Stimulated activated CD8-positive, alpha-beta memory T cell treated with anti-CD3 and anti-CD28 coated beads, Interleukin-7, amount 100 ng/mL, for 1 hour (primary cell): ENCODE measurements at places on chromosomes 16 and 17.

DNA sequence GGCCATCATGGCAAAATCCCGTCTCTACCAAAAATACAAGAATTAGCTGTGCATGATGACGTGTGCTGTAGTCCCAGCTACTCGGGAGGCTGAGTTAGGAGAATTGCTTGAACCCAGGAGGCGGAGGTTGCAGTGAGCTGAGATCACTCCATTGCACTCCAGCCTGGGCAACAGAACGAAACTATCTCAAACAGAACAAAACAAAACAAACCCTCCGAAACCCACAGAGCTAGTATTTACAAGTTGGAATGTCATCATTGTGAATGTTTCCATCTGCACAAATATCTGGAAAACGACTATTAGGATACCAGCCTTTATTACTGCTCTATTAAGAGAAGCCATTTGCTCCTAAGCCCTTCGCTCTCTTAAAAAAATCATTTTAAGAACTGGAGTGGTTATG, 26.0 kb downstream of the SMARCE1 start:
- no peak for DNase-seq

- DNase-seq, result no peak
Measured at GRCh38 chr17:82077617-82078358, 12.2 kb upstream of the DUS1L start.

GRCh38 chr17:78933959-78934568, 8.9 kb upstream of the TIMP2 start:
- DNase-seq, result no peak

- no peak for DNase-seq
Measured at GRCh38 chr16:64900517-64900916, 221.3 kb downstream of the CDH11 start.

DNA sequence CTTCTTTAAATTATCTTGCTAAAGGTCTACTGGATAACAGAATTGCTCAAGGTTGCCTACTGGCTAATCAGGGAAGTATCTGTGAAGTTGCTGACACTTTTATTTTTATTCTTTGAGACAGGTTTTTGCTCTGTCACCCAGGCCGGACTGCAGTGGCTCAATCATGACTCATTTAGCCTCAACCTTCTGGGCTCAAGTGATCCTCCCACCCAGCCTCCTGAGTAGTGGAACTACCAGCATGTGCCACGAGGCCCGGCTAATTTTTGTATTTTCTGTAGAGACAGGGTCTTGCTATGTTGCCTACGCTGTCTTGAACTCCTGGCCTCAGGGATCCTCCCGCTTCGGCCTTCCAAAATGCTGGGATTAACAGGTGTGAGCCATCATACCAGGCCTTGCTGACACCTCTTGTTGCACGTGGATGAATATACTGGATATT, 43.1 kb downstream of the GLG1 start:
- no peak for DNase-seq

GRCh38 chr16:85567101-85567866, 45.8 kb upstream of the GSE1 start:
- DNase-seq, result no peak

DNA sequence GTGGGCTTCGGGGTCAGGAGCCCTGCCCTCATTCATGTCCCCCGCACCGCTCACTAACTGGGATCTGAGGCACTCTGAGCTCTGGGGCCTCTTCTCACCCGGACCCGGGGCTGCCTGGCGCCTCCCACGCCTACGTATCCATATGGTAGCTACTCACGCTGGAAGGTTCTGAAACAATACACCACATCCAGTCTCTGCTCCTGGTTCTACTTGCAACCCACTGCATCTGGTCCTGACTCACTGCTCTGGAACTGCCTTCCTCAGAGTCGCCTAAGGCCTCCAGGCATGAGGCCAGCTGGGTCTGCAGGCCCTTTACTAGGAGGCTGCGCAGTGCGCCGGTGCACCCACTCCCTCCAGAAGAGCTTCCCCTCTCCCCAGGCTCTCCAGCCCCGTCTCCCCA, 18.1 kb downstream of the USP36 start:
- no peak for DNase-seq

- DNase-seq, result no peak
Measured at GRCh38 chr16:70578035-70578434, 54.4 kb downstream of the SF3B3 start.

GRCh38 chr17:12098568-12098967, 77.9 kb downstream of the MAP2K4 start:
- DNase-seq, result no peak

DNA sequence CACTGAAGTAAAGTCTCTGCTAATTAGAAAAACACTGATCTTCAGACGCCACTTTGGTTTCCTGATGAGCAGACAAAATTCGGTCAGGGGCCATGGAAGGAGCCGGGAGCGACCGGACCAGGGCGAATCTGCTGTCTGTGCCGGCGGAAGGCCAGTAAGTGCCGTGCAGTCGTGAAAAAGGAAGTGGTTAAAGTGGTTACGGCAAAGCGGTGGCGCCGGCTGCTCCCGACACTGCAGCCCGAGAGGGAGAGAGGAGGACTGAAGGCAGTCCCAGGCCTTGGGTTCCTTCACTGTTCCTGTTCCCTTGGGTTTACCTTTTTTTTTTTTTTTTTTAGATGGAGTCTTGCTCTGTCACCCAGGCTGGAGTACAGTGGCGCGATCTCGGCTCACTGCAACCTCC, 17.3 kb upstream of the HEXD start:
- DNase-seq, result peak; percentile 21

GRCh38 chr17:1108765-1109605, 70.8 kb downstream of the ABR start:
- DNase-seq, result peak; percentile 32

DNA sequence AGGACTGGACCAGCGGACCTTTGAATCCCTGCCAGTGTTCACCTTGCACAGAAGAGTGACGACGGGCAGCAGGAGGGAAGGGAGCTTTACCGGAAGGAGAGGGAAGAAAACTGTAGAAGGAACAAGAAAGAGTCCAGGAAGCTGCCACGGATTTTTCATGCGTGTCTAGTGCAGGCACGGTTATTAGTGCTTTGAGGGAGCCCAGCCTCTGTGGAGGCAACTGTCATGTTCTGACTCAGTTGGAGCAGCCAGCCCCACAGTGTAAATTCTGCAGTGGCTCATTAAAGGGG, 6.5 kb upstream of the HOXB13 start:
- DNase-seq, result no peak

DNA sequence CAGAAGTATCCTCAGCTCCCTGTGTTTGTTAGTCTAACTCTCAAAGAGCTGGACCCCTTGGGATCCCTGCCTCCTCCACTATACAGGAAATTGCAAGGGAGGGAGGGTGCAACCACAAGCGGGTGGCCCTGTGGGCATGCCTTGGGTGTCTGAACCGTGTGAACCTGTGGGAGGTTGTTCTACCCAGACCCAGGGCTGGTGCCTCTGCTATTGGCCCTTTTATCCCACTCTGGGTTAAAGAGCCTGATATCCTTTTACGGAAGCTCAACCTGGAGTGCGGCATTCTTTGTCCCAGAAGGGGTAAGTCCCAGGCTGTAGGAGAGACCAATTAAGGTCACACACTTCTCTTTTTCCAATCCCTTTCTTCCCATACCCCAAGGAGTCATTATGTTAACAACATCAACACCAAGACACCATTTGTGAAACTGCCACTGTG, 53.4 kb downstream of the ARSG start:
- no peak for DNase-seq

DNA sequence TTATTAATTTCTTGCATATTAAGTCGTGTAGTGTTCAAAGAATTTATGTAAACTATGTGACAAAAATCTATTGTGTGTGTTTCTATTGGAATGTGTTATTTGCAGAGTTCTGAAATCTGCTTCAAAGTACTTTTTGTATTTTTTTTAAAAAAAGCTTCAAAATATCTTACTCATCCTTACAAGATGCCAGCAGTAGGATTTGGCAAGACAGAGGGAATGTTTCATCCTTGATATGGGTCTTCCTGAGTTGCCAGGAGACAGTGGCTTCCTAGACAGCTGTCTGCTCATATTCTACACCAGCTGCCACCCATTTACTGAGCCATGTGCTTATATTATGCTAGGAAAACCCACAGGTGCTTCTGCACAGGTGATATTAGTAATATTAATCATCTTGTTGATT, 36.4 kb downstream of the EFCAB5 start:
- DNase-seq, result no peak

DNA sequence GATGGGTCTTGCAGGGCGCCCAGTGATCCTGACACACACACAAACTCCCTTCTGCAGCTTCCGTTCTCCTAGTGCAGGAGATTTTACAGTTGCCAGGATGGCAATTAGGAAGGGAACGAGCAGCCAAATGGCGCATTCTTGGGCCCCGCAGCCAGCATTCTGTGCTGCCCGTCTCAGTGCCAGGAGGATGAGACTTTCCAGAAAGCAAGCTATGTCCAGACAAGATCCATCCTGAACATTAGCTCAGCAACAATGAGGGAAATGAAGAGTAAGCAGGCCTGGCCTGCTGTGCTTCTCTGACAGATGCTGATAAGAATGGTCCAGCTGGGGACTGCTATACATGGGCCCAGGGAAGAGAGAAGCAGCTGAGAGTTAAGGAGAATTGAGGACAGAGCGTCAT, 16.5 kb downstream of the SPPL2C start:
- no peak for DNase-seq

- DNase-seq, result peak; percentile 42
Measured at GRCh38 chr17:2050300-2051060, 4.4 kb upstream of the HIC1 start.

- no peak for DNase-seq
Measured at GRCh38 chr16:87954361-87954760, 3.1 kb downstream of the BANP start.

- no peak for DNase-seq
Measured at GRCh38 chr17:83054518-83055125, 24.8 kb upstream of the METRNL start.

GRCh38 chr17:76365256-76365903, 11.7 kb upstream of the PRPSAP1 start:
- DNase-seq, result no peak

DNA sequence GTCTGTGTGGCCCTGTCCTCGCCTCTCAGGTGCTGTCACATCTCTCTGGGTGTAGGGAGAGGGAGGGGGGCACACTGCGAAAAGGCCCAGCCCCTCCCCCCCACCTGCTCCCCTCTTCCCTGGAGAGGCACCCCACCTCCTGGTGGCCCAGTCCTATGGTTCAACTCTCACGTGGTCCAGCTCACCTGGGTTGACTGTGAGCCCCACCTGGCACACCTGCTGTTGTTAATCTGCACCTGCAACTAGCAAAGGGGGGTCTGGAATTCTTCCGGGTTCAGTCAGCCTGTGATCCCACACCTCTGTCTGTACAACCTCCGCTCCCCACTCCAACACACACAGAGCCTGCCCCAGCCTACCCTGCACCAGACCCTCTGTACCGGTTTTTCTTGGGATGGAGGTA, 2.0 kb upstream of the SYNGR2 start:
- DNase-seq, result no peak

GRCh38 chr16:8866118-8866883, 2.5 kb downstream of the CARHSP1 start:
- DNase-seq, result no peak

DNA sequence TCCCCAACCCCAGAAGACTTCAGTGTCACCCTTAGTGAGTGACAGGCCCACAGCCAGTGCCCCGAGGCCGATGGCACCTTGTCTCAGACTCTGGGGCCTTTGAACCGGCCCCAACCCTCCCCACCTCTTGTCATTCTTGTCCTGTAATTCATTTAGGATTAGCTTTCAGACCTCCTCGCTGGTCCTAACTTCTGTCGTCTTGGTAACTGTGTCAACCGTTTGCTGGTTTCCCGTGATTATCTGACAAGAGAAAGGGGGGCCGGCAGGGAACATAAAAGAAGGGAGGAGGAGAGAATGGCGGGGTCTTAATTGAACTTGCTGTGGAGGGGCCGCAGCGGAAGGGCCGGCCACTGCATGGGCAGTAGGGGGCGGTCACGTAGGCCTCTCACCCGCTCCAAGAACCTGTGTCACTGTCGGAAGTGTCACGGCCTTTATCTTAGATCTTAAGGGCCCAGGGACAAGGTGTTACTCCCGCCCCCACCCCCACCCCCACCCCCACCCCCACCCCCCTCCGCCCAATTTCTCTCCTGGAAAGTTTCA, 46.5 kb upstream of the GSE1 start:
- DNase-seq, result no peak

DNA sequence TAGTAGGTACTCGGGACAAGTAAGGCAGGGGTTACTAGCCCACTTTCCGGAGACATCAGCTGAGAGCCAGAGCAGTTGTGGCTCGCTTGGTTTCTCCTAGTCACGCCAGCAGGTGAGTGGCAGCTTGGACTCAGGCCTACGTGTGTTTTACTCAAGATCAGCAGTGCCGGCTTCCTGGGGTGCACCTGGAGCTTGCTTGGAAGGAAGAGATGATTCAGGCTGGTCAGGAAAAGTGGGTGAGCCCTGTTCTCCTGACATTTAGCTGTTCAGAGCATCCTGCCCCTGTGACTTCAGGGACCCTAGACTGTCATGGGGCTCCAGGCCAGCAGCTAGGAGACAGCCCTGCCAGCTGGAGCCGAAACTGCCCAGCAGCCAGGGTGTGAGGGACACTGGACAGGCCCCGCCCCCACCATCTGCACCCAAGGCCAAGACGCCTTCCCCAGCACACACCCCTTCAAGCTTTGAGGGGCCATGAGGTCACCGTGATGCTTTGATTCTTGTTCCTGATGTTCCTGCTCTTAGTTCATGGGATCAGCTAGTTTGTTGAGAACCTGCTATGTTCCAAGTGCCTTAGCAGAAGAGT, 238.0 kb upstream of the CIBAR2 start:
- DNase-seq, result no peak

- DNase-seq, result no peak
Measured at GRCh38 chr17:76883744-76884525, 15.7 kb downstream of the MGAT5B start.

DNA sequence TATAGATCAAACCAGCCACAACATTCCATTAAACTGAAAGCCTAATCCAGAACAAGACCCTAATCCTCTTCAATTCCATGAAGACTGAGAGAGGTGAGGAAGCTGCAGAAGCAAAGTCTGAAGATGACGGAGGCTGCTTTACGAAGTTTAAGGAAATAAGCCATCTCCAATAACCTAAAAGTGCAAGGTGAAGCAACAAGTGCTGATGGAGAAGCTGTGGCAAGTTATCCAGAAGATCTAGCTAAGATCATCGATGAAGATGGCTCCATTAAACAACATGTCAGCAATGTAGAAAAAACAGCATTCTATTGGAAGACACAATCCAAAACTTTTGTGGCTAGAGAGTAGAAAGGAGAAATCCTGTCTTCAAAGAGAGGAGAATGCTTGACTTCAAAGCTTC, 69.6 kb downstream of the KANSL1 start:
- no peak for DNase-seq

DNA sequence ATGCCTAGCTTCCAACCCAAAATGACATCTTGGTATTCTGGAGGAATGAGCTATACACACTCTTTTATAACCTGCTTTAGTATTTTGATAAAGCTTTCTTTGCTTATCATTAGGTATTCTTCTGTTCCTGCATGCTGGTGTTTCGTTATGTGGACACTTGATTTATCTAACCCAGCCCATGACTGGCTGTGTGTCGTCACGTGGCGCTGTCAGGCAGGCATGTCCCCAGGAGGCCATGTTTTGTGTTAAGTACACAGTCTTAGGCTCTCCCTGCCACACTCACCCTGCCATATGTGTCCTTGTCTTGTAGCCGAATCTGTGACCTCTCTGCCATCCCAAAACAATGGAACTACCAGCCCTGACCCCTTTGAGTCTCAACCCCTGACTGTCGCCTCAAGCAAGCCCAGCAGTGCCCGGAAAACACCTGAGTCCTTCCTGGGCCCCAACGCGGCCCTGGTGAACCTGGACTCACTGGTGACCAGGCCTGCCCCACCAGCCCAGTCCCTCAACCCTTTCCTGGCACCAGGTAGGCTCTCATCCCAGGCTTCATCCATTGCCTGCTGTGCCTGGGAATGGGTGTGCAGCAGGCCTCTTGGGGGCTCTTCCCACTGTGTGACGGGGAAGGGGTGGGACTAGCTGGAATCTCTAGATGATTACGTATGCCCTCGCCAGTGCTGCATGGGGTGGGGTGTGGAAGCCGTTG, 30.8 kb downstream of the B9D1 start:
- no peak for DNase-seq
